ENCODE measurements at places on chromosomes 3 and 15.
A peak's percentile ranks its signal among the peaks of the same experiment; 100 is the strongest.

GRCh38 chr3:19439944-19440343, 291.6 kb downstream of the KCNH8 start:
- no peak for DNase-seq

GRCh38 chr3:152550284-152550683, 281.6 kb downstream of the MBNL1 start:
- no peak for DNase-seq

DNA sequence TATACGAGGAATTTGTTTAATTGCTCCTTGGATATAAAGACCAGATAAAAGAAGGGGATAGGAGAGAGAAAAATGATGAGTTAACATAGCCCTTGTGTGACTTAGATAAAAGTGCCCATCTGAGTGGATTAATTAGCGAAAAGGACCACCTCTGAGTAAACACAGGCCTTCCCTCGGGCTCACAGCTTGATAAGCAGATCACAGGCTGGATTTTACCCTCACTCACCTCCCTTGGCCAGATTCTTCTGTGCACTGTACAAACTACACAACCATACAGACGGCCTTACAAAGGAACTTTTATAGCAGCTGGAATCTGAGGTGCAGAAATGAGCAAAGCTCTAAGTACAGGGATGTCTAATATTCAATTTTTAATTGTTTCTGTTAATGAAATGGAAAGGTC, 112.4 kb upstream of the STT3B start:
- no peak for DNase-seq

- no peak for DNase-seq
These were observed 62.2 kb downstream of the TIGIT start for GRCh38 chr3:114356066-114356465.

DNA sequence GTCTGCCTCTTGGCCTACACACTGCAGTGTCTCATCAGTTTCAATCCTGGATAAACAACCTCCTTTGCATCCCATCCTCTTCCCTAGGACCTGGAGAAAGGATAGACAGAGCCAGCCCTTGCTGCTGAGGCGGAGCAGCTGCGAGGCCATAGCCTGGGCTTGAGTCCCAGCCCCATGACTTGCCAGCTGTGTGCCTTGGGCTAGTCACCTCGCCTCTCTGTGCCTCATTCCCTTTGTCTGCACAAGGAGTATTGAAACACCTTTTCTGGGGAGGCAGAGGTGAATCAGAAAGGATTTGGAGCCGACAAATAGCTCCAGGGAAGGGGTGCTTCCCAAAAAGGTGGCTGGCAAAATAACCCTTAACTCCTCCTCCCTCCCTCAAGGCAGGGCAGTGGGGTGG, 65.0 kb upstream of the SLC6A1 start:
- peak; percentile 30 for DNase-seq

All from PC-3 (cell line).